ENCODE measurements at places on chromosomes 16 and 17.
A peak's percentile ranks its signal among the peaks of the same experiment; 100 is the strongest.

DNA sequence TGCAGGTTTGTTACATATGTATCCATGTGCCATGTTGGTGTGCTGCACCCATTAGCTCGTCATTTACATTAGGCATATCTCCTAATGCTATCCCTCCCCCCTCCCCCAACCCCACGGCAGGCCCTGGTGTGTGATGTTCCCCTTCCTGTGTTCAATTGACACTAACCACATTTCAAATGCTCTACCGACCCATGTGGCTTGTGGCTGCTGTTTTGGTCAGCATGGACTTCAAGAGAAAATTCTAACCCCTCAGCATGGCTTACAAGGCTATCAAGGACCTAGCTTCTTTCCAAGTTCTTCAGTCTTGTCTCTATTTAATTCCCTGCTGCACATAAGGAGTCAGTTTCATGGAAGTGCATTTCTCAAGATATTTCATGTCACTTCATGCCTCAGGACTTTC, 52.9 kb downstream of the MMD start:
- DNase-seq = no peak

GRCh38 chr16:69838489-69838888, 76.4 kb downstream of the WWP2 start:
- no peak for DNase-seq

GRCh38 chr16:883340-883739, 82.8 kb upstream of the GNG13 start:
- no peak for DNase-seq

- peak; percentile 25 for DNase-seq
Measured at GRCh38 chr17:28174352-28175046, 132.0 kb downstream of the NLK start.

DNA sequence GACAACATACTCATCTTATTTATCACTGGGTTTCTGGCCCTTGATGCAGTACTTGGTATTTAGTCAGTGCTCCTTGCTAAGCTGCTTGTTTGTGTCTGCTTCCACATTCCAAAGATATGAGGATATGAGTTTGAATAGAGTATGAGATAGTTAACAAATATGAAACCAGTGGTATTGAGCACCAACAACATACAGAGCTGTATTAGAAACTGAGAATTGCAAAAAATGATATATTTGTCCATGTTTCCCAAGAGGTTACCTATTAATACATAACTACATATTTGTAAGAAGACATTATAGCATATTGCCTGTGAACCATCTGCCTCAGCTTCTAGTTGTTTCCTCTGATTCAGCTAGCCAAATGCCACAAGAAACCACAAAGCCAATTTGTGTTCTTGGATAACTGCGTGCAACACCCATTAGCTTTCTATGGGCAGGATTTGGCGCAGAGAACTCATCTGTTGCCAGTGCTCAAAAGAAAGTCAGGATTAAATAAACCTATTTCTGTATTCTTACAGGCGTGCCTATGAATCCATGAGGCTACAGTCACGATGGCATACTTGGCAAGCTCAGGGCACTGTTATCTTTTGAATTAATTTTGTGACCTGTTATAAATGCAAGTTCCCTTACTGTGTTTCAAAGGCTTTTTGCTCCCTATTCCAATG, 194.4 kb downstream of the MAP2K6 start:
- DNase-seq = no peak

DNA sequence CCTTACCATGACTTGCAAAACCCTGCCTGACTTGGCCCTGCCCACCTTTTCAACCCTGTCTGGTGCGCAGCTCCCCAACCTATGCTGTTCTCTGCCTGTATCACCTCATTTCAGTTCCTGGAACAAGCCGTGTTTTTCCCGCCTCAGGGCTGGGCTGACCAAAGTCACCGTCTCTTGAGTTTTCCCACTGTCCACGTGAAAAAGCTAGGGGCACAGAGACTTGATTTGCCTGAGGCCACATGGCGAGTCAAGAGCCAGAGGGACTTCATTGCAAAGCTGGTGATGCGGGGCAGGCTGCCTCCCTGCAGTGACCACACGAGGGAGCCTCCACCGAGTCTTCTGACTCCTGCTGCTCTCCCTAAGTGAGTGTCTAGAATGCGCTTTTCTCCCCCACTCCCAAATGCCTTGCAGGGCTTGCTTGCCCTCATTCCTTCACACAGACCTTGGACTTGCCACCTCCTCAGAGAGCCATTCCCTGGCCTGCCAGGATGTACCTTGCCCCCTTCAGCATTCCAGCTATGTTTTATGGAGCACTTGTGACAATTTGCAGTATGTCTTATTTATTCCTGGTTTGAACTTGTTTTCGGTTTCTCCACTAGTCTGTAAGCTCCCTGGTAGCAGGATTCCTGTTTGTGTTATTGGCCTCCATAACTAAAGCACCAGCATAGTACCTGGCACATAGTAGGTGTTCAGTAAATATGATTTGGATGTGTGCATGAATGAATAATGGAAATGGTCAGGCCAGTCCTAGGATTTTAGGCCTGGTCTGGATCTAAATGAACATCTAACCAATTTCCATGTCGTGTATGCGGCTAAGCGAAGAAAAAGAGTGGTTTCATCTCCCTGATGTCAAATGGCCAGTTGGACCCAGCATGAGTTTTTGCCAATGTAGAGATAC, 252.3 kb downstream of the SNX29 start:
- DNase-seq = no peak

- DNase-seq = no peak
Measured at GRCh38 chr16:82580298-82580890, 46.4 kb upstream of the CDH13 start.

GRCh38 chr16:12646490-12647274, 157.0 kb downstream of the CPPED1 start:
- peak; percentile 14 for DNase-seq

DNA sequence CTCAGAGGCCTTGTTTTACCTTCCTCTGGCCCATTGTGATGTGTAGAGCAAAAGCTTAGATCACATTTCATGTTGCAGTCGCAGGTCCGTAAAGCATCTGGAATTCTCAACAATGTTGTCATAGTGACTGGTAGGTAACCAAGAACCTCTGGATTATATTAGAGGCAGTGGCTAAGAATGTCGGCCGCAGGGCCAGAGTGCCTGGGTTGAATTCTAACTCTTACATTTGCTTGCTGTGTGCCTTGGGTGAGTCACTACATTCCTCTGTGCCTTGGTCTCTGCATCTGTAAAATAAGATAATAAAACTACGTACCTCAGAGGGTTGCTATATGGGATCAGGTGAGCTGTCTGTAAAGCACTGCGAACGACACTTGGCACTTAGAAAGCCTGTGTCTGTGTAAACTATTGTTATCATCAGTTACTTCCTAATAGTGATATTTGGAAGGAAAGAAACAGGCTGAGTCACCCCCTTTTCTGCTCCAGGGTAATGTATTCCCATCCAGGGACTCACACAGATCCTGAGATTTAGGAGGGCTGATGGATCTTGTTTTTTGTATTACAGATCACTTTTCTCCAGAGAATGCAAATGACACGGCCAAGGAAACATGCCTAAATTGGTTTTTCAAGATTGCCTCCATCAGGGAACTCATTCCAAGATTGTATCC, 52.2 kb downstream of the VPS35L start:
- no peak for DNase-seq

- DNase-seq = no peak
Measured at GRCh38 chr17:78946631-78947030, 21.4 kb upstream of the TIMP2 start.

GRCh38 chr16:20976576-20976975, 76.0 kb downstream of the LYRM1 start:
- no peak for DNase-seq

- no peak for DNase-seq
Measured at GRCh38 chr17:56902348-56902747, 11.5 kb downstream of the TRIM25 start.

GRCh38 chr16:84379709-84380362, 11.5 kb downstream of the ATP2C2 start:
- DNase-seq = no peak

DNA sequence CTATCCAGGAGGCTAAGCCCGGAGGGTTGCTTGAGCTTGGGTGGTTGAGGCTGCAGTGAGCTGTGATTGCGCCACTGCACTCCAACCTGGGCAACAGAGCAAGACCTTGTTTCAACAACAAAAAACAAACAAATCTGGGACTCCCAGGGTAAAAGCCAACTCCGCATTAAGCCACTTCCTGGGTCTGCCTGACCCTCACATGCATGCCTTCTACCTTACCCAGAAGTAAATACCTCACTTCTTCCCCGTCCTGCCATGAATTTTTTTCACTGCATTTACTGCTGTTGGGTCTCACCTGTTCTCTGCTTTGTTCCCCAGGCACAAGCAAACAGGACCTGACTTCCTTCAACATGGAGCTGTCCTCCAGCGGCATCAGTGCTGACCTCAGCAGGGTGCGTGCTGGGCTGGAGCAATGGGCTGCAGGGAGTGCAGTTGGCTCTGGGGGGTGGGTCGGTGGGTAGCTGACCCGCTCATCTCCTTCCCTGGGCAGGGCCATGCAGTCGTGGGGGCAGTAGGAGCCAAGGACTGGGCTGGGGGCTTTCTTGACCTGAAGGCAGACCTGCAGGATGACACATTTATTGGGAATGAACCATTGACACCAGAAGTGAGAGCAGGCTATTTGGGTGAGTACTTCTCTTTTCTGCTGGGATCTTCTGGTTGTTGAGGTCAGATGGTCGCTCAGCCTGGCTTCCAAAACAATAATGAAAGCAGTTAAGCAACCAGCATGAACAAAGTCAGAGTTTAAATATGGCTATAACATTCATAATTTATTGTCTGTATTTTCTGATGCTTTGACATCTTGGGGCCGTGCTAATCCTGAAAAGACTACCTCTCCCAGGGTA, 16.4 kb downstream of the ITGAL start:
- no peak for DNase-seq

DNA sequence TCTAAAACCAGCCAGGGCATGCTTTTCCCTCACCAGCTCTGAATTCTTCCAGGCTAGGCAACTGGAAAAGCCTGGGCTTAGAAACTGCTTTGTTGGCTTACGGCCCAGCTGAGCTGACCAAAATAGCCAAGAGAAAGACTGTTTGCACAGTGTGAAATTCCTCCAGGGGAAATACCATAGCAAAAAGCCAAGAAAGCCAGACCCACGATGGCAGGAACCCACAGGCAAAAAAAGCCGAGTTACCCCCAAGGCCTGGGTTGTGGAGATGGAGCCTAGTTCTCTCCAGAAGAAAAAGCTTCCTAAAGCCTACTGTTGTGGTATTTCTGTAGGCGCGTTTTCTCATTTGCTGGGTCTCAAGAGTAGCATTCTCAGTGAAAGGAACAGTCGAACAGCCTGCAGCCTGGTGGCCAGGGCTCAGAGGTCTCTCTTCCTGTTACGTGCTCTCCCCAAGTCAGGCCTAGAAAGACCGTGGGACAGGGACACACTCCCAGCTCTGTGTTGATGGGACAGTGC, 9.2 kb downstream of the SP2 start:
- no peak for DNase-seq

DNA sequence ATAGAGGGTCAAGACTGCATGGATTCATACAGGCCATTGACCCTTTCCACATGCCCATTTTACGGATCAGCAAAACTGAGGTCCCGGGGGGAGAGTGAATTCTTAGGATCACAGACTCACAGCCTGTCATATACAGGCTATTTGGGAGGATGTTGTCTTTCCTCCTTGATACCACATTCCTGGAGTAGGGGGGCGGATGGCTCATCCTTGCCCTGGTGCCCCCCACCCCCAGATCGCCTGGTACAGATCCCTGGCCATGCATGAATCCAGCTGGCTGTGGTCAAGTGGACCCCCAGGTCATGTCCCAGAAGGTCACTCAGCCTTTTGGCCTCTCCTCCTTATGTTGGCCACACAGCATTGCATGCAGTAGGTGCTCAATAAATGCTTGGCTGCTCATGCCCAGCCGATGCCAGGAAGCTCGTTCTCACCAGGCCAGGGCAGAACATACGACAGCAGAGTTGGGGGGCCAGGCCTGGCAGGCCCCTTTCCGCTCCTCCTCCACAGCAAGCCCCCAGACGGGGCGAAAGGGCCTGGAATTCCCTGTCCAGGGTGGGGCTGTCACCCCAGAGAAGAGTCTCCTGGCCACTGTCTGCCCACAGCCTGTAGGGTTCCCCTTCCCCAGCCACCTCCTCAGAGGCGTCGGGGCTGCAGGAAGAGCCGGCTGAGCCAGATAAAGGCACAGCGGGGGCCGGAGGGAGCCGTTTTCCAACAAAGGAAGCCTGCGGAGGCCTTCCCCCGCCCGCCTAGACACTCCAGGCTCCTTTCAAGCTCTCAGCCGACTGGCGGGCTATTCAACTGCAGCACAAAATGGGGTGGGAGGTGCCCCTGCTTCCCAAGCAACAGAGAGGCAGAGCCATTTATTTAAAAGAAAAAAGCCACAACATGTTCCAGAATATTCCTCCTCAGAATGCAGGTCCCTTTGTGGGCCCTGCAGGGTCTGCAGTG, 215.7 kb upstream of the CIBAR2 start:
- DNase-seq = no peak

DNA sequence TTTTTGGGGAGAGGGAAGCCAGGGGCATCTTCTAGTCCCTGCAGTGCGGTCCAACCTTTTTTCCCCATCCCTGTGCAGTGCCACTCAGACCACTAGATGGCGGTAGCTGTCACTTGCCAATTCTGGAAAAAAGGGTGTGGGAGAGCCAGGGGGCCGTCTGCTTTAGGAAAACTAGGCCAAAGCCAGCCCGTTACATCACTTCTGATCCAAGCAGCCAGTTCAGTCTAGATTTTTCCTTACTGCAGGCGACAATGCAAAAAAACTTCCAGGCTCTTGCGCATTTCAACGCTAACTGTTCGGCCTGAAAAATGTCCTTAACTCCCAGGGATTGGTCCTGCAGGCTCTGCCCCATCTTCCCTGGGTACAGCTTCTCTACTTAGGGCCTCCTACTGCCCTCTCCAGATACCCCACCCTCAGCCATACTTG, 69.2 kb upstream of the CES5A start:
- peak; percentile 22 for DNase-seq

GRCh38 chr17:50613007-50613992, 21.4 kb upstream of the ABCC3 start:
- no peak for DNase-seq

GRCh38 chr17:6455321-6455705, 11.1 kb downstream of the PIMREG start:
- peak; percentile 57 for DNase-seq

DNA sequence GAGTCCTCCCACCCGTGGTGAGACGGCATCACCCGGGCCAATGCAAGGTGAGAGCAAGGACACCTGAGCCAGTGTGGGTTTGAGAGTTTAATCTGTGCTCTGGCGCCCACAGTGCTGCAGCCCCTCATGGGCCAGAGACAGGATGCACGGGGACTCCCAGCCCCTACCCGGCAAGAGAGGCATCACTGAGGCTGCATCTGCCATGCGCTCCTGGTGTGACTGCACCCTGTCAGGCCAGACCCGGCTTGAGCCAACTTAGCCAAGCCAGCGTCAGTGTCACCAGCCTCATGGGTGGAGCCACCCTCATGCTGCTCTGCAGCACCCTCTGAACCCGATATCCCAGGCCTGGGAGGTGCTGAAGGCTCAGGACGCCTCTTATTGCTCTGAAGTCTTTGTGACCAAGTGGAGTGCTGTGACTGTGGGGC, 1.3 kb upstream of the BRICD5 start:
- no peak for DNase-seq

All from activated naive CD4-positive, alpha-beta T cell treated with anti-CD3 and anti-CD28 coated beads, Interleukin-2, amount 50 U/mL, for 16 hours (primary cell).